ENCODE measurements at places on chromosomes 5 and 9.

GRCh38 chr5:127907907-127908306, 175.7 kb upstream of the SLC12A2 start:
- no peak for DNase-seq

DNA sequence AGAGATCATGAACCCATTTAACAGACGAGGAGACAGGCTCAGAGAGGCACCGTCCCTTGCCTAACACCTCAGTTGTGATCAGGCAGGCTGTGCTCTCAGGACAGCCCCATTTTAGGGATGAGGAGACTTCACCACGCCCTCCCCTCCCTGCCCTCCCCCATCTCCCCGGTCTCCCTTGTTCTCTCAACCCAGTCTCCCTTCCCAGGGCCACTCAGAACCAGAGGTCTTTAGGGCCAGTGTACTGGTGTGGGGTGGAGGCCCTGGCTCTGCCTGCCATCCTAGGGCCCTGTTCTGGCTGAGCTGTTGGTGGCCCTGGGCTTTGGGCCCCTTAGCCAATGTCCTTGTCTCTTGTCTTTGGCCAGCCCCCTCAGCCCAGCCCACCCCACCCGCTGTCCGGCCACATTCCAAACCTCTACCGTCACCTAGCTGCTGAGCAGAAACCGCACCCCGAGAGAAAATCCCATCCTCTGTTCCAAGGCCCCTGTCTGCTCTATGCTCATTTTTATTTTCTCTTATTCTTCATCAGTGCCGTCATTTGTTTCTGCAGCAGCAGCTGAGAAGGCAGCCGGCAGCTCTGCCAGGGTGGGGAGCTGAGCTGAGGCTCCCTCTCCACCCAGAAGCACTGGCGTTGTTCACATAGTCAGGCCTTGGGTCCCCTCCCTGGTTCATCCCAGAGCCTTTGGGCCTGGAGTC, 33.9 kb downstream of the OLFML2A start:
- DNase-seq, result no peak

DNA sequence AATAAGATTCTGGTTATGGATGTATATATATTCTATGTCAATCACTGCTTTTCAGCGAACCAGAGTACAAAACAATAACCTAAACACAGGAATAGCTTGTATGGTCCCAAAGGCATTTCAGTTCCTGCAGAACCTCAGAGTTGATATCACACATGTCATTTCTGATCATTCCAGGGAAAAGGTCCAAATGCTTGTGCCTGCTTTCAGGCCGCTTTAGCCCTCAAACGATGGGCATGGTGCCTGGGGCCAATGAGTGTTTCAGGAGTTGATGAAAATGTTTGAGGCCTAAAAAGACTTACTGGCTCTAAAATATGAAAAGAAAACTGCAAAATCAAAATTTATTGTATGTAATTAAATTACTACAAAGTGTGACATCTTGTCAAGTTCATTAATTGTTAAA, 22.8 kb downstream of the ANGPTL2 start:
- no peak for DNase-seq

GRCh38 chr9:130289711-130290241, 24.2 kb downstream of the HMCN2 start:
- DNase-seq, result peak; percentile 4

- DNase-seq, result no peak
Measured at GRCh38 chr5:151098768-151099121, 17.9 kb upstream of the TNIP1 start.

DNA sequence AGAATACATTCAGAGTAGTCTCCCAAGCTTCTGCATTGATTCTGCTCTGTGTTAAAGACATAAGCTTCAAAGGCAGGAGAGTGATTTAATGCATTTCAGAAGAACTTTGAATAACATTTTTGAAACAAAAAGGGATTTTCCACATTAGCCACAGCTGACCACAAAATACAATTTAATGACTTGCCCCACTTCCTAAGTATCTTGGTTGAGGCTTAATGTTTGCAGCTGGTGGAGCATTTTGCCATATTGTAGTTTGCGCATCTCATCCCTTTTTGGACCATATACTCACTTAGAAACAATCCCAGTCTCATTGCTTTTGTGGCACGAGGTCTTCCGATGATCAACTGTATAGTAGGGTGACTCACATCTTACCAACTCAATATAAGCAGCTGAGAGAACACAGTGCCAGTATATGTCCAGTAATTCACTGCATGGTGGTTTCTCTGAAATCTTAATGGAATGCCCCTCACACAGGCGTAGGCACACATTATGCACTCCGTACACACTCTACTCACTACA, 455.8 kb upstream of the PTGER4 start:
- no peak for DNase-seq

GRCh38 chr9:19148187-19148586, 20.9 kb upstream of the PLIN2 start:
- DNase-seq, result no peak

DNA sequence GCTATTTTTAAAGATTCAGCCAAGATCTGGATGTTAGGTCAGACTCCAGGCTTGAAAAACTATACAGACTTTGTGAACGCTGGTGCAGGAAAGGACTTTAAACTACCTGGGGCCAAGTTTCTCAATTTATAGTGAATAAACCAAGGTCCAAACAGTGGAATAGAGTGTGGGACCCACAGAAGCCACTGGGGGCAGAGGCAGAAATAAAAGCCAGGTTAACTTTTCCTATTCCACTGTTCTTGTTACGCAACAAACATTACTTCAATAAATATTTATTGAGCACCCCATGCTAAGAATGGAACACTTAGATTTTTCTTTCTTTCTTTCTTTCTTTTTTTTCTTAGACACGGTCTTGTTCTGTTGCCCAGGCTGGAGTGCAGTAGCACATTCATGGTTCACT, 11.0 kb upstream of the HAVCR1 start:
- DNase-seq, result no peak

DNA sequence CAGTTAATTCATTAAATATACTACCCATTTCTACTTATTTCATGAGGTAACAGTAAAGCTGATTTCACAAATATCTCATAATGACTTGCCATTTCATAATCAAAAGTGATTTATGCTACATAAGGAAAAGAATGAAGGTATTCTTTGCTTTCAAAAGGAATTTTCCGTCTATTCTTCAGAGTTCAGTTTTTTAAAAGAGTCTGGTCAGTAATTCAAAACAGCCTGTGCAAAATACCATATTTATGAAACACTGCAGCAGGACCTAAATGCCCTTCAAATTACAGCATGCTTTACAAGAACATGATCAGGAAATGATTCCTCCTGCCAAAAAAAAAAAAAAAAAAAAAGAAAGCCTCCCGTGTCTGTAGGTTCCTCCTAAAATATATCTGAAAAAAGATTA, 154.7 kb downstream of the KIAA0825 start:
- DNase-seq, result no peak

- peak; percentile 87 for DNase-seq
Measured at GRCh38 chr9:128947527-128948301, at the start of the genes DOLK and NUP188. Gene DOLK, minus strand, starts transcription at chr9:128947603. Its CDS starts 300 bp downstream, at chr9:128947303. Gene NUP188, plus strand, starts transcription at chr9:128947699. Its CDS starts 21 bp downstream, at chr9:128947720.

DNA sequence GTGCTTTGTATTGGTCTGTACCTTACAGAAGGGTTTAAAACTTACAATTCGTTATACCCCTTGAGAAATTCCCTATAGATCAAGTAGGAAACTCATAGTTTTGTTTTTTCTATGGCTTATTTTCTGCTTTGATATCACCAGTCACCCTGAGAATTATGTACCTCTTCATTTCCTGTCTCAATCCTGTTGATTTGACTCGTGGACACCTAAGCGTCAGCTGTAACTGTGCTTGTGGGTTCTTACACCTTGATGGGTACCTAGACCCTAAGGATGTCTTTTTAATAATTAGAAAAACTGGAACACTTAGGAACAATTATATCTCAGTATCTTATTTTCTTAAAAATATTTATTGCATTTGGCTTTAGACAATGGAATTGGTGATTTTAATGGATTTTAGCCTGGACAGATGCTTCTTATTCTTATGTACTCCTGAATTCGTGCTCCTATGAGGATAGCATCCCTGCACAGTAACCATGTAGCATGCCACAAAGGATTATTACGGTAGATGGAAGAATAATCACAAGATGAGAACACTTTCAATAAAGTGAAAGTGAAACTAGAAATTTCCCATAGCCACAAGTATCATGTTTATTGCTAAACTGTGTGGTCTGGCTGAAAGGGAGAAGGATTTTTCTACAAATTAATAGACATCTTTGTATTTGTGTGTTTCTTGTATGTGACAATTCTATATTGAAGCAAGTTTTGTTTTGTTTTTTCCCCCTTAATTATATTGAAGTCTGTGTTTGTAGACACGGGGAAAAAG, 1920.3 kb upstream of the WWC1 start:
- no peak for DNase-seq

DNA sequence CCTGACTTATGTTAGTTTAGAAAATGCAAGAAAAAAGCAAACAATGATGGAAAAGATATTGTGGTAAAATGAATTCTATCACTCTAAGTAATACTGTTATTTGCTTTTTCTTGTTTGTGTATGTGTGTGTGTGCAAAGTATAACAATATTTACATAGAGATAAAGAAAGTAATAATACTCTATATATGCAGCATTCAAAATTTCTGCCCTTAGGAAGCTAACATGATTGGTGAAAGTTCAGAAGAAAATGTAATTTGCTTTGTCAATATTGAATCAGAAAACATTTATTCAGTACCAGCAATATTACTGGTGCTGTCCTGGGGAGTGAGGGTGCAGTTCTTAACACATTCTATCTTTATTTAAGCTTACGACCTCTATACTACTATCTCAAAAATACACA, 12.9 kb upstream of the PRDM9 start:
- peak; percentile 8 for DNase-seq

GRCh38 chr5:131488463-131488862, 146.6 kb downstream of the RAPGEF6 start:
- DNase-seq, result no peak

DNA sequence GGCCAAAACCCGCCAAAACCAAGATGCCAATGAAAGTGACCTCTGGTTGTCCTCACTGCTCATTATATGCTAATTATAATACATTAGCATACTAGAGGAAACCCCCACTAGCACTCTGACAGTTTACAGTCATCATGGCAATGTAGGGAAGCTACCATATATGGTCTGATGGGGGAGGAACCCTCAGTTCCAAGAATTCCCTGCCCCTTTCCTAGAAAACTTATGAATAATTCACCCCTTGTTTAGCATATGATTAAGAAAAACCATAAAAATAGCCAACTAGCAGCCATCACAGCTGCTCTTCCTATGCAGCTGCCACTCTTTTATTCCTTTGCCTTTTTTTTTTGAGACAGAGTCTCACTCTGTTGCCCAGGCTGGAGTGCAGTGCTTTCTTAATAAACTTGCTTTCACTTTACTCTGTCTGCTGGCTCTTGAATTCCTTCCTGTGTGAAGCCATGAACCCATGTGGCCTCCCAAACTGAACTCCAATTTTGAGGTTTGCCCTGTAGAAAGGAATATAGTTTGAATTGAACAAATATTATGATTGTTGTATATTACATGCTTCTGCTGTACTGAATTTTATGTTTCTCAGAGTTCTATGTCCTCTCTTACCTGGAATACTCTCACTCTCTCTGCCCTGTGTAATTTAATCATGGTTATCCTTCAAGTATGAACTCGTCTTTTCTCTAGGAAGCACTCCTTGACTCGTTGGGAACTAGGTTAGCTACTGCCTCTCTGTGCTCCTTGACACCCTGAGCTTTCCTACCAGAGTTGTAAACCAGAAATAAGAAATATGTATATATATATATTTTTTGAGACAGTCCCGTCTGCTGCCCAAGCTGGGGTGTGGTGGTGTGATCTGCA, 59.8 kb downstream of the KIAA1958 start:
- DNase-seq, result no peak

All from NCI-H1092 treated with DMSO at 0.1 percent for 48 hours (cell line).